ENCODE measurements at places on chromosomes 11 and 22. TPM values are rescaled to one million over a fixed set of nuclear protein-coding genes. Genes with fewer than 3 reads are reported as not detected.

The STARD10 gene
- 9.1 TPM for total RNA-seq

The NEFH gene
- total RNA-seq = 0.26 TPM

The CACNA1I gene
- total RNA-seq = 0.12 TPM

The C22orf23 gene
- total RNA-seq = 0.40 TPM

The GUCY1A2 gene
- 0.31 TPM for total RNA-seq

The MMP27 gene
- not detected for total RNA-seq

The MRGPRE gene
- total RNA-seq = 0.12 TPM

The MMP8 gene
- total RNA-seq = not detected

The NTM gene
- total RNA-seq = 35.0 TPM

The F2 gene
- not detected for total RNA-seq

The CCDC87 gene
- 0.44 TPM for total RNA-seq

The KRTAP5-2 gene
- total RNA-seq = not detected

The GLB1L2 gene
- total RNA-seq = not detected

The PHETA2 gene
- 11.4 TPM for total RNA-seq

The GRIA4 gene
- 0.12 TPM for total RNA-seq

The CRYBB2 gene
- not detected for total RNA-seq

The GTF2H1 gene
- total RNA-seq = 59.1 TPM

The ISX gene
- not detected for total RNA-seq

The PDXP gene
- total RNA-seq = 8.3 TPM

The EIF3M gene
- total RNA-seq = 255 TPM

The RAG1 gene
- 0.53 TPM for total RNA-seq

The SULT4A1 gene
- 0.26 TPM for total RNA-seq

The GLYAT gene
- total RNA-seq = not detected

The TPH1 gene
- 0.12 TPM for total RNA-seq

The TEX12 gene
- total RNA-seq = 0.13 TPM

The CCDC73 gene
- total RNA-seq = not detected

The WNT7B gene
- not detected for total RNA-seq

The MMP12 gene
- not detected for total RNA-seq

The OR51D1 gene
- total RNA-seq = not detected

The C11orf42 gene
- not detected for total RNA-seq

The RELA gene
- 20.2 TPM for total RNA-seq

The WBP2NL gene
- total RNA-seq = 0.37 TPM

The SLC16A8 gene
- total RNA-seq = 0.37 TPM

The IL10RA gene
- total RNA-seq = not detected

The SPTBN2 gene
- 1.2 TPM for total RNA-seq

The PNPLA3 gene
- 2.4 TPM for total RNA-seq

The KLHDC7B gene
- under 0.01 TPM for total RNA-seq

The WNT11 gene
- 0.26 TPM for total RNA-seq

The PDGFD gene
- 1.3 TPM for total RNA-seq

The FOLR3 gene
- total RNA-seq = 0.13 TPM

The SLC25A18 gene
- not detected for total RNA-seq

The SMC1B gene
- total RNA-seq = 0.13 TPM

The MEI1 gene
- 1.2 TPM for total RNA-seq

The GPHA2 gene
- not detected for total RNA-seq

The OR52E6 gene
- total RNA-seq = not detected

The LGR4 gene
- total RNA-seq = 26.3 TPM

The FJX1 gene
- 71.6 TPM for total RNA-seq

The CASP5 gene
- not detected for total RNA-seq

The NXPE2 gene
- total RNA-seq = 0.06 TPM

The FADS1 gene
- 84.8 TPM for total RNA-seq

The MIOX gene
- total RNA-seq = not detected

The GTSE1 gene
- 3.3 TPM for total RNA-seq

The HMGXB4 gene
- total RNA-seq = 13.1 TPM

The TIGD3 gene
- total RNA-seq = not detected

The TSGA10IP gene
- 0.13 TPM for total RNA-seq

The SLC17A6 gene
- total RNA-seq = not detected

Measured in aortic smooth muscle cell (primary cell).